ENCODE measurements at places on chromosomes 3 and 15. TPM values are rescaled to one million over a fixed set of nuclear protein-coding genes. Genes with fewer than 3 reads are reported as not detected.

HHATL gene
- 0.23 TPM for total RNA-seq

RPL22L1 gene
- total RNA-seq = 20.8 TPM

ITPKA gene
- total RNA-seq = 0.69 TPM

RNF7 gene
- 29.5 TPM for total RNA-seq

PLA2G4D gene
- total RNA-seq = under 0.01 TPM

STRIT1 gene
- total RNA-seq = 2.1 TPM

ANKRD63 gene
- total RNA-seq = 2.3 TPM

RTP4 gene
- total RNA-seq = 0.23 TPM

DNAJA4 gene
- total RNA-seq = 42.7 TPM

MRPL3 gene
- total RNA-seq = 116 TPM

CNTN4 gene
- 96.0 TPM for total RNA-seq

ALDH1A2 gene
- 7.4 TPM for total RNA-seq

ARHGEF26 gene
- total RNA-seq = 15.2 TPM

AADACL2 gene
- not detected for total RNA-seq

ZSCAN2 gene
- 16.6 TPM for total RNA-seq

SLC51B gene
- total RNA-seq = 0.69 TPM

PLSCR2 gene
- not detected for total RNA-seq

XIRP1 gene
- under 0.01 TPM for total RNA-seq

TTLL13 gene
- total RNA-seq = not detected

IL17RC gene
- 4.8 TPM for total RNA-seq

PTX3 gene
- 5.5 TPM for total RNA-seq

SLC27A2 gene
- total RNA-seq = 6.2 TPM

TOP2B gene
- 302 TPM for total RNA-seq

PFN2 gene
- total RNA-seq = 671 TPM

IL5RA gene
- 11.1 TPM for total RNA-seq

ROPN1 gene
- not detected for total RNA-seq

SEC61A1 gene
- 95.7 TPM for total RNA-seq

DZIP3 gene
- total RNA-seq = 84.0 TPM

IGF1R gene
- total RNA-seq = 27.5 TPM

SEMA6D gene
- total RNA-seq = 83.0 TPM

THRB gene
- total RNA-seq = 11.1 TPM

FHIT gene
- total RNA-seq = 174 TPM

TRPM1 gene
- not detected for total RNA-seq

TLR9 gene
- total RNA-seq = under 0.01 TPM

ARPP21 gene
- 310 TPM for total RNA-seq

CD86 gene
- 1.8 TPM for total RNA-seq

SKOR1 gene
- 0.69 TPM for total RNA-seq
